Urothelium cell line (cell line): ENCODE measurements at places on chromosomes 2 and 18.

- no peak for DNase-seq
Observed at GRCh38 chr2:205161156-205161839, 521.0 kb upstream of the NRP2 start.

DNA sequence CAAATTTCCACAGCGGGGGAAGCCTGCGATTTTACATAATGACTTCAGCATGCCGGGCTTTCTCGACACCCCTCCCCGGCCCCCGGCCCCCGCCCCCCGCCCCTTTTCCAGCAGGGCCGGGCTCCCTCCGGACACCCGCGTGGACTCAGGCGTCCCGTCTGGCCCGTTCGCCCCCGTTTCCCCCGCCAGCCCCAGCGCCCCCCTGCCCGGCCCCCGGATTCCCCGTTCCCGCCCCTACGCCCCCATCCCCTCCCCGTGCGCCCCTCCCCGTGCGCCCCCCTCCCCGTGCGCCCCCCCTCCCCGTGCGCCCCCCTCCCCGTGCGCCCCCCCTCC is 456 bp upstream of the NFATC1 start:
- DNase-seq = no peak

GRCh38 chr18:36862182-36862581 is 33.3 kb downstream of the KIAA1328 start:
- DNase-seq = no peak

GRCh38 chr2:189426886-189427285 is 14.4 kb upstream of the WDR75 start:
- no peak for DNase-seq

- DNase-seq = no peak
Observed at GRCh38 chr2:65686928-65687521, 254.6 kb upstream of the SPRED2 start.

GRCh38 chr2:33292981-33293595 is 183.4 kb upstream of the RASGRP3 start:
- no peak for DNase-seq

GRCh38 chr2:124027182-124027581 is 2.1 kb downstream of the CNTNAP5 start:
- peak; percentile 65 for DNase-seq

DNA sequence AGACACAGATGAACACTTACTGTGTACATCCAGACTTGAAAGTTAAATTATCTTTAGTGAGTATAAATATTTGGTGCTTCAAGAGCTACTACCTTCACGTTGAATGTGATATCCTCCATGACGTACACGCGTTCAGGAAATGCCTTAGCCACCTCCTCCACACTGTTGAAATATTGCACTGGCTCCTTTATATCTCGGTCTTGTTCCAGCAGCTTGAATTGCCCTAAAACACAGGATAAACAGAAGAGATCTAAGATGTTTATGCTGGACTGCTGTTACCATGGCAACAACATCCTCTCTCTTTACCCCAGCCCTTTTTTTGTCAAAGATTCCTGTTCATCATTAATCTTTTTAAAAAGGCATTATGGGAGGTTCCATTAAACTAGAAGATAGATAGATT is 120.3 kb downstream of the MEP1B start:
- no peak for DNase-seq

GRCh38 chr2:223235986-223236385 is 184.0 kb downstream of the KCNE4 start:
- no peak for DNase-seq

- DNase-seq = no peak
Observed at GRCh38 chr2:221484761-221485502, 87.2 kb downstream of the EPHA4 start.

- peak; percentile 52 for DNase-seq
Observed at GRCh38 chr2:174972924-174973323, 32.3 kb downstream of the CHN1 start.

DNA sequence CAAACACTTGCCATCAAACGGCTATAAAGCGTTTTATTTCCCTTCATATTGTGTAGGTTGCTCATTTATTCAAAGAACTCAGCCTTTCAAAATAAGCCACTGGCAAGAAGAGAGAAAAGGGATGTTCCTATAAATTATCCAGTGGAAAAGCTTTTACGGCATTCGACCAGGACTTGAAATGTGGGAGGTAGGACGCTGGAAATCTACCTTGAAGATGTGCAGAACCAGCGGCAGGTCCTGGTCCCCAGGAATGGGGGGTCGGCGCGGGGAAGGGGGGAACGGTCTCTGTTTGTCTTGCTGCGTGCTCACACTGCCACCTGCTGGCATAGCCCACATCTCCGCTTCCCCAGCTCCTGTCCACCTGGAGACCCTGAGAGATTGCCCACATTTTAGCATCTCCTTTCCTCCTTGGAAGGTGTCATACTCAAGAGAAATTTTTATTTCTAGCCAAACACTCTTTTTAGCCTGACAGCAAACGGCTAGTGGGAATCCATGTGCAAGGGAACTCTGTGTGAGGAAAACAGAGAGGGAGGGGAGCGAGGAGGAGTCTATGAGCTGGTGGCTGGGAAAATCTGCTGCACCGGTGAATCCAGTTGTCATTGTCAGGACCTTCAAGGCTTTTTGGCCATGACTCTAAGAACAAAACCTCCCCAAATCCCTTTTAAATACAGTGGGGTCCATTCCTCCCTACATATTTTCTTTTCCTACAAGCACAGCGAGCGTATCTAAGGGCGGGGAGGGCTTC is 349.0 kb upstream of the PKDCC start:
- peak; percentile 59 for DNase-seq

- DNase-seq = no peak
Observed at GRCh38 chr2:233844836-233845235, 9.5 kb downstream of the HJURP start.

DNA sequence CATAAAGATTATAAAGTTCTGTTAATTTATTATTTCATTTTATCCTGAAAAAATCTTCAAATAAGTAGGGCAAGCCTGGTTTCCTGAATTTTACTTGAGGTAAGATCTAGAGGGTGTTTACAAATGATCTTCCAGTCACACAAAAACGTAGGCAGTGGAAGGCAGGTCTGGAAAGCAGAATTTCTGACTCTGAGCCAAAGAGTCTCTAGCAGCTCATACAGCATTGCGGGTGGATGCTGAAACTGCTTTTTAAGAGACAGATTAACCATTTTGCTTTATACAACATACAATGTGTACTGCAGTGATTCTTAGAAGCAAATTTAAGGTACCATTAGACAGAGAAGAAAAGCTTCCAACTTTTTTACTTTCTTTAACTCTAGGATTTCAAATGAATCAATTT is 117.0 kb downstream of the FTCDNL1 start:
- DNase-seq = no peak

GRCh38 chr2:196941398-196942078 is 15.0 kb upstream of the PGAP1 start:
- no peak for DNase-seq

DNA sequence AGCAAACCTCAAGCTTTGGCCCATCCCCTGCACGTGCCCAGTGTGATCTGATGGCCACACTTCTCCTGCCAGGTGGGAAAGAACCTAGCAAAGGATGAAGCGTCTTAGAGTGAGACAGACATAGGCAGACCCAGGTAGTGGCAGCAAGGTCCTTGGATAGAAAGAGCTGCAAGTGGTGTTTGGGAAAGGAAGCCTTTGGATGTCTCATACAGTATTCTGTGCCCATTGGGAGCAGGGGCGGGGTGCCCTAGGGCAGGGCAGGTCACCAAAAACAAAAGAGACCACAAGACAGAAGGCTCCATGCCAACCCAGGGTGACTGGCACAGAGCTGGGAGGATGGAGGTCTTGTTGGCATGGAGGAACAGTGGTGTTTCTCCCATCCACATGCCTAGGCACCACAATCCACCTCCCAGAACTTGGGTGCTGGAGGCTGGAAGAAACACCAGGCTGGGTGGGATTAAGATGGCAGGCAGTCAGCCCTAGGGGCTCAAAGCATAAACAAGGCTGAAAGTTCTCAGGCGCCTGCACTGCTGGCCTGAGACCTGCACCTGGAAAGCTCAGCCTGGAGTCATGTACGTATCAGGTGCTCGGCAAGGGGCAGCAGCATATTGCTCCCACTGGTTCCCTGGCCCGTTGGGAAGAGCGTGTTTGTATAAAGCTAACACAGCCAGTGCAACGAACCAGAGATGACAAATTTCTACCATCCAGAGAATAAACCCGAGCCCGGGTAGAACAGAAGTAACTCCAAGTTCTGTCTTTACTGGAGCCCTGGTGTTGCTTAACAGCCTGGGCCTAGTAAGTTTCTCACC is 52.9 kb downstream of the CRACDL start:
- DNase-seq = no peak

GRCh38 chr2:231597014-231597611 is 4.4 kb downstream of the TEX44 start:
- DNase-seq = no peak

DNA sequence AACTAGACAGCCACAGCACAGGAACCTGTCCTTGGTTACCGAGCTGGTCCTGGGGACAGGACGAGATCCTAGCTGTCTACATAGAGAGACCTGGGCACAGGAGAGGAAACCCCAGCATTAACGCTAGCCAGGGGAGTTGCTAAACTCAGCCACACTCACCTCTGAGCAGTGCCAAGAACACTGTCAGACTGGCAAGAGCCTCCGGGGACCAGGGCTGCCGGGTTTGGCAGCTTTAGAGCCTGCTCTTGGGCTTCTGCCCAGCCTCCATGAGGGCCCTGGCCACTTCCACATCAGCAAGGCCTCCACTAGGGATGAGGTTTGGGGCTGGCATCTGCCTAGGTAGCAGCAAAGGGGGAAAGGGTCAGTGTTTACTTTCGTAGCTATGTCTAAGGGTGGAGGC is 6.7 kb downstream of the TMBIM1 start:
- DNase-seq = no peak

GRCh38 chr2:28615706-28616105 is 119.8 kb downstream of the PLB1 start:
- DNase-seq = no peak

- DNase-seq = no peak
Observed at GRCh38 chr2:151860210-151860609, 32.0 kb upstream of the ARL5A start.

DNA sequence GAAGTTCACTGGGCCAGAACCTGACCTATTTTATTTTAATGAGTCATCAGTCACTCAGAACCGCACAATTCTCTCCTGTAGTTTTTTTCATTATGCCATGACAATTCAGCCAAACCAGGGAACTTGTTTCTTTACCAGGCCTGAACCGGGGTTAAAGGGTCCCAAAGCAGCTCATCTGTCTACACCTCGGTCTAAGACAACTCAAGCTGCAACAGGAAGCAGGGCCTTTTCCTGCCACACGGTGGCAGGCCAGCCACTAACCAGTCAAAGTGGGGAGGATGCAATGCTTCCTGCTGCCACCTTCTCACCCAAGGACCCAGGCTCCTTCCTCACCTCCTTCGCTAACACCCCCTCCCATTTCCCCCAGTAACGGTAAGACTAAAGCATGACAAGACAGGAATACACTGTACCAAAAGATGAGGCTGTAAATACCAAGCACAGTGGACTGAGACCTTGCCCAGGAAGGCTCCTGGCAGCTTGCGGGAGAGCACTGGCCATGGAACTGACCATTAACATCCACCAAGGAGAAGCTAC is 56.7 kb upstream of the ACKR3 start:
- peak; percentile 74 for DNase-seq

GRCh38 chr2:36450466-36451196 is 95.1 kb downstream of the CRIM1 start:
- peak; percentile 54 for DNase-seq

DNA sequence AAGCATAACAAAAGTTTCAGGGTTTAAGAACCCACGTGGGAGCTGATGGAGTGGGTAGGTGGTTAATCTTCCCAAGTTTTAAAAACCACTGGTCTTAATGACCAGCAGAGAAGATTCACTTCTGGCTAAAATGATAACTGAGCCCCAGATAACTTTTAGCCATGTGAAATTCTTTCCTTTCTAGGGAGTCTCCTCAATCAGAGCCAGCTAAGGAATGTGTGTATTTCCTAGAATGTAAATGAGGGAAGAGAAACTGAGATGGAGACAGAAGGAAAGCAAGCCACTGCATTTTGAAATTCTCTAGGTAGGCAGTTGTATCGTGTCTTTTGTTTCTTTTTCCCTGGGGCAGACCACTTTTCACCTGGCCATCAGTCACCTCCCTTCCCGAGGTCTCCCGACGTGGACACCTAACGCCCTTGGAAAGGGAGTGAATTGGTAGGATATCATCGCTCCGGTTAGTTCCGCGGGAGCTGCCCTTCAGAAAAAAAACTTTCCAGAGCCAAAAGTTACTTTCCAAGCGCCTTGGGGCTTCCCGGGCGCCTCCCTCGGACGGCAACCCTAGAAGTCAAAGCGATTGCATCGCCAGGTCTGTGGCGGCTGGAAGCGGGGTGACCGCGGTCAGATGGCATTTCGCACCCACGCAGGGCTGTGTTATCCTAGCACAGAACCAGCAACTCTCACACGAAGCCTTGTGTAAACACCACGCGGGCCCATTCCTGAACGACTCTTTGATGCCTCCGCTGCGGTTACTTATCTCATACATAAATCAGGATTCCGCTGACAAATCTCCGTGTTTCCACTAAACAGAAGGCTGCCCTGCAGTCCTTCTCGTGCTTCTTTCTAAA is 1.3 kb downstream of the COLEC12 start:
- peak; percentile 57 for DNase-seq

GRCh38 chr2:237196866-237197618 is 111.4 kb downstream of the COPS8 start:
- no peak for DNase-seq

DNA sequence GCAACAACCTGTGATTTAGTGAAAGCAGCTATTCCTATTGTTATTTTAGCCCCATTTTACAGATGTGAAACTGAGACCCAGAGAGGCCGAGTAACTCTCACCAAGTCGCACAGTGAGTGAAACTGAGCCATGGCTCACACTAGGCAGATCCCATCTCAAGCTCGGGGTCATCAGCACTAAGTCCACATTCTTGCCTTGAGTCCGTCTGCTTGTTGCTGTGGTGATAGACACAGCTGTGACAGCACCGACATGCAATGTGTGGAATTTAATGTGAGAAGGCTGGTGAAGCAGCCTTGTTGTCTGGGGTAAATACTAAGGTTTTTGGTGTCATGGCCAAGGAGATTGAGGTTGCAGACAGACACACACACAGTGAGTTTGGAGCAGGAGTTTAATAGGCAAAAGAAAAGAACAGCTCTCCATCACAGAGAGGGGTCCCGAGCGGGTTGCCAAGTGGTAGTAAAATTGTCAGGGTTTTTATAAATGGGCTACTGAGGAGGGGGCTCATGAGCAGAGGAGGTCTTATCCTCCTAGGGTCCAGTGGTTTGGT is 40.2 kb upstream of the GMCL1 start:
- peak; percentile 69 for DNase-seq
